ENCODE measurements at places on chromosomes 1 and 21.

GRCh38 chr1:76666499-76666898, 200.8 kb upstream of the ST6GALNAC5 start:
- no peak for DNase-seq

- no peak for DNase-seq
These were observed 1235.0 kb upstream of the ADGRL4 start for GRCh38 chr1:80241566-80241965.

DNA sequence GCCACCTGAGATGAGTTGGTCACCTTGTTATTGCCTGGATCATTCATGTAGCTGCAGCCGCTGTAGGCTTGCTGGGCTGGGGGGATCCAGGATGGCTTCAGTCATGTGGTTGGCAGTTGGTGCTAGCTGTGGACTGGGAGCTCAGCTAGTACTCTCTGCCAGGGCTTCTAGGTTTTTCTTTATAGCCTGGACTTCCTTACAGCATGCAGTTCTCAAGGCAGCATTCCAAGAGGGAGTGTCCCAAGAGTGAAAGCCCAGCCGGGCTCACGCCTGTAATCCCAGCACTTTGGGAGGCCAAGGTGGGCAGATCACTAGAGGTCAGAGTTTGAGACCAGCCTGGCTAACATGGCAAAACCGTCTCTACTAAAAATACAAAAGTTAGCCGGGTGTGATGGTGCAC, 23.7 kb upstream of the ACTL8 start:
- DNase-seq = no peak

DNA sequence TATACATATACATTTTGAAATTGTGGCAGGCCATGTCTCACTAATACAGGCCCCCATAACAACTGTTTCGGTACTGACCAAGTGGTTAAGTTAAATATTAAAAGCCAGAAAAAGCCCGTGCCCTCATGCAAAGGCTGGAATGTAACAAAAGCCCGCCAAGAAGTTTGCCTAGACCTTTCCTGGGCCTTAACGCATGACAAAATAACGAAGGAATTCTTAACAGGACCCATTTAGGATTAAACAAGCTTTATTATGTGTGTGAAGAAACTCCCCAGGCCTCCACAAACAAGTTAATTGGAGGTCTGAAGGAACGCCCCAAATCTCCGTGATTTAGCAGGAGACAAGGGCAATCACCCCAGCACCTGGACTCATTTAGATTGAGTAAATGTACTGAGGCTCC, 42.4 kb downstream of the TNFSF4 start:
- no peak for DNase-seq

GRCh38 chr1:1187938-1188337, 14.3 kb downstream of the TTLL10 start:
- DNase-seq = no peak

DNA sequence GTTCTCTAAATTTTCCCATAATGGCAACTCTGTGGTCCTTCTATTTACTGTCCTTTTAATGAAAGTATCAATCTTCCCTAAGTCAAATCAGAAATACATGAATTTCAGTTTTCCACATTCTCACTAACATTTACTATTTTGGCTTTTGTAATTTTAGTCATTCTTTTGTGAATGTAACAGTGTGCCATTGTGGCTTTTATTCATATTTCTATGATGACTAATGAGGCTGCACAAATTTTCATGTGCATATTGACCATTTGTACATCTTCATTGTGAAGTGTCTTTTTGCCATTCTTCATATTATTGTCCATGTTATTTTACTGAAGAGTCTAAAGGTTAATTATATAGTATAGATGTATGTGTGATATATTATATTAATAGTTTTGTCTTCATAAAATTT, 431.0 kb upstream of the BRINP3 start:
- no peak for DNase-seq

DNA sequence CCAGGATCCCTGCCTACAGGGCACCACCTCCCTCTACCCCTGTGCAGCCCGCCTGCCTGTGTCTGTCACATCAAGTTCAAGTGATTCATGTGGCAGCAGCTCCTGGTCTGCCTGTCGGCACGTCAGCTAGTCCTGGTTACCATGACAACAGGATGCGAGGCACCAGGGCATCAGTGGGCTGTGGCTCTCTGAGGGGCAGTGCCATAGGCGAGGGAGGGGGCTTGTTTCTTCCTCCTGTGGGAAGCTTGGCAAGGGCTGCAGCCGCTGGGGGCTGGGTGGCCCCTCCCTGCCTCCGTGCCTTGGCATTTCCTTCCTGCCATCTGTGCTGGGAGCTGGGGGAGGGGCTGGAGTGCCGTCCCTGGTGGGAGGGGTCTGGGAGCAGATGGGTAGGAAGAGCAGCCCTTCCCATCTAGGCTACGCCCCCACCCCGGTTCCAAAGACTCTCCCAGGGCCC, 43.1 kb downstream of the FOXO6 start:
- DNase-seq = no peak

DNA sequence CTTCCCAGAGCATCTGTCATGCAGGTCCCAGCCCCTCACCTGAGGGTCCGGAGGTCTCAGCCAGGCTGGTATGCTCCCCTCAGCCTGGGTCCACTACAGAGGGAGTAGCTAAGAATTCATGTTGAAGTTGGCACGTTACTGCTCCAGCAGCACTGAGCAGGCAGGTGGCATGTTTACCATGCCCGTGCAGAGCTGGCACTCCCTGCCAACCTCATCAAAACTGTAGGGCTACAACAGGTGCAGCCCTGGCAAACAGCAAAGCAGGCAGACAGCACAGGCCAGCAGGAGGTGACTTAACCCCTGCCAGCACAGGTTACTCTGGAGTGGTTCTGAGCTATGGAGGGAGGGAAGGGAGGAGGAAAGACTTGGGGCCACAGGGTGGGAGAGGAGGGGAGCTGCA, 46.4 kb downstream of the NUAK2 start:
- no peak for DNase-seq

DNA sequence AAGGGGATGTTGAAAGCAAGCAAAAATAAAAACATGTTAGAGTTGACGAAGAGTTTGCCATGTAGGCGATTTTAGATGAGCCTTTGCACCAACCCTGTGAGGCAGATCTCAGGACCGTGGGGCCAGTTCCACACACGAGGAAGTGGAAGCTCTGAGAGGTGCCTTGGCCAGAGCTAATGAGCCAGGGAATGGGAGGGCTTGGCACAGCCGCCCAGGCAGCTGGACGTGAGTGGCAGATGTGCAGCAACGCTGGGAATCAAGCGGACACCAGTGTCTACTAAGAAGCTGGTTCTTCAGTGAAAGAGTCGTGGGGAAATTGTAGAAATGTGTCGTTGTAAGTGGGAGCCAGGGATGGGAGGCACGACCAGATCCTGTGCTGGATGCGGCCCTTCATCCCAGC, 58.9 kb upstream of the COL6A1 start:
- DNase-seq = no peak

DNA sequence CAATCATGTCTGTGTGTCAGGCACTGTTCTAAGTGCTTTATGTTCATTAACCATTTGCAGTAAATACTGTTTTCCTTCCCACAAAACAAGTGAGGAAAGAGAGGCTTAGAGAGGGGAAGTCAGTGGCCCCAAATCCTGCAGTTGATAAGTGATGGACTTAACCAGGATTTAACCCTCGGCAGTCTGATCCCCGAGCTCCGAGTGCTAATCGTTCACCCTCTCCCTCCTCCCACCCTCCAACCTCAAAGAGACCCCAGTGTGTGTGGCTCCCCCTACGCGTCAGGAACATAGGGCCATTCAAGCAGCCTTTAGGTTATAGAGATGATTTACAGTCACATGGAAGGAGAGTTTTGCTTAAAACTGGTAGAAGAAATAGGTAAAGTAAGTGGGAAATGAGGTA, 47.2 kb downstream of the SCCPDH start:
- DNase-seq = no peak

DNA sequence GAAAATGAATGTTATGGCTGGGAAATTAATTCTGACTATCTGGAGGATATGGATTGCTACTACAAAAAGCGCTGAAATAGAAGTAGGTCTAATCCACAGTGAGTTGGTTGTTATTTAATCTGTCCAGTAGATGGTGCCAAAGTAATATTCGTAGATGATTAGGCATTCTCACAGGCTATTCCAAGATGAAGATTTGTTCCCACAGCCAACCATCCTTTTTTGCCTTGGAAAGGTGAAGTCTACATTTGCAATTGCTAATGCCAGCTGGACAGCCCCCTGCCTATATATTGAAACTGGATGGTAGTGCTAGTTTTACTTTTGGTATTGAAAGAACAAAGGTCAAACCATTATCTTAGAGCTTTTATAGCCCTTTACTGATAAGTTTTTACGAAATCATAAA, 43.8 kb downstream of the RBM11 start:
- no peak for DNase-seq

- DNase-seq = no peak
These were observed 20.1 kb upstream of the LRRC8D start for GRCh38 chr1:89800718-89801117.

DNA sequence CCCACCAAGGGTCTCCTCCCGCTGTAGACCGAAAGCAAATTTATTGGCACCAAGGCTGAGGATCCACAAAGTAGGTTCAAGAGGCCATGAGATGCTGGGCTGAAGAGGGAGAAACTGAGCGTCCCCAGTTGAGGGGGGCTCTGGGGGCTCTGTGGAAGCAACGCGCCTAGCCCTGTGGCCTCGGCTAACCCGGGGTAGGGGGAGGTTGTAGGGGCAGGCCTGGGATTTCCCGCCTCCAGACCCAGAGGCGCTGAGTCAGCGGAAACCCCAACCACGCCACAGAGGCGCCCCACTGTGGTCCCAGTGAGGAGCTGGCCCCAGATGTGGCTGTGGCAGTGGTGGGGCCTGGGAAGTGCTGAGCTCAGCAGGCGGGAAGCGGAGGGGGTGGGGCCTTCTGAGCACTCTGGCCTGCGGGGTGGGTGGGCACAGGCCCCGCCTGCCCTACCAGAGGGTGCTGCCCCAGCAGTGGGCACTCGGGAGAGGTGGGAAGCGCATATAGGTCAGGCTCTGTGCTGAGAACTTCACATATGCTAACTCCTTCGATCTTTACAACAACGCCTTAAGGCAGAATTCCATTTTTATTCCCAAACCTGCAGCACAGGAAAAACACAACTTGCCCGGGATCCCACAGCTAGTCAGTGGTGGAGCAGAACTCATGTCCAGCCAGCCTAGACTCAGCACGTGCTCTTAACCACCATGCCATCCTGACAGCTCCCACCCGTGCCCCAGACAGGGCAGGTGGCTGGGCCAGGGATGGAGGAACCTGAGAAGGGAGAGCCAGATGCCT, 1.5 kb upstream of the COL16A1 start:
- peak; percentile 25 for DNase-seq

- DNase-seq = no peak
These were observed 174.8 kb downstream of the PLPP3 start for GRCh38 chr1:56404561-56405030.

GRCh38 chr21:46456750-46457149, 1.9 kb upstream of the DIP2A start:
- DNase-seq = no peak

DNA sequence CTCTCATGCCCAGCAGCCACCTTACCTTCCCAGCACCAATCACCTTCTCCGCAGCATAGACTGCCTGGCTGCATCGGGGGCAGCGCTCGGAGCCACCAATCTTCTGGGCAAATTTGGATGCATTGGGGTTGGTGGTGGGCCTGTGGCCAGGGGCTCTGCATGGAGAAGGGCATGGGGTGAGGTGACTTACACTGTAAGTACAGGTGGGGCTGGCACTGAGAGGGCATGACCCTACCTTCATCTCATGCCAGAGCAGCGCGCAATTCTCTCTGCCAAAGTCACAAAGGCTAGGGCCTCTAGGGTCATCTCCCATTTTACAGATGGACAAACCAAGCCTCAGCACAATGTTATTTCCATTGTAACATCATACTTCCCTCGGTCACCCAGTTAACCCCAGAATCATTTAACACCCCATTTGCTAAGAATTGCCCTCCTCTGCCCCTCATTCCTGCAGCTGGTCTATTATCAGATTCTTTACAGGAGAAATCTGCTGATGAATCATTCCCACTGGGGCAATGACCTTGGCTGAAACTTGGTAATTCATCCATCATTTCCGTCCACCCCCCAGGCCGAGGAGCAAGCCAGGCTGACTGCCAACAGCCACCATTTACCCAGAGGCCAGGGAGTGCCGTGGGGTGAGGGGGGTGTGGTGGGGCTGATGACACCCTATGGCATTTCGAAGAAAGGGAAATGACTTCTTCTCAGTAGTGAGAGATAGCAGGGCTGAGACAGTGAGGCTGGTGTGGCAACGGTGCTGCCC, 17.9 kb downstream of the CSRP1 start:
- DNase-seq = no peak

DNA sequence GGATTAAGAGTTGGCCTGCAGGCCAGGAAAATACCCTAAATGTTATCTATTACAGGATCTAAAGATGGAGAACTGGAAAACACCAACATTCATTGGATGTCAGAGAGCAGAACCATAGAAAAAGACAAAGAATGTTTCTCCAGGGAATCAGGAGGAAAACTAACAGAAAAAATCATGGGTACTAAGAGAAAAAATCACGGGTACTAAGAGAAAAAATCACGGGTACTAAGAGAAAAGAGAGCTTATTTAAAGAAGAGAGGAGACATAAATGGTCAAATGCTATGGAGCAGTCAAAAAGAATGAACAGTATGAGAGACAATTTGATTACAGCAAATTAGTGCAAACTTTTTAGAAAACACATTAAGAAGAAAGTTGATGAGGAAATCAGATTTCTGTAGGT, 73.8 kb upstream of the SERBP1 start:
- no peak for DNase-seq

- DNase-seq = no peak
These were observed 170.6 kb downstream of the RUNX1 start for GRCh38 chr21:34878501-34878900.

DNA sequence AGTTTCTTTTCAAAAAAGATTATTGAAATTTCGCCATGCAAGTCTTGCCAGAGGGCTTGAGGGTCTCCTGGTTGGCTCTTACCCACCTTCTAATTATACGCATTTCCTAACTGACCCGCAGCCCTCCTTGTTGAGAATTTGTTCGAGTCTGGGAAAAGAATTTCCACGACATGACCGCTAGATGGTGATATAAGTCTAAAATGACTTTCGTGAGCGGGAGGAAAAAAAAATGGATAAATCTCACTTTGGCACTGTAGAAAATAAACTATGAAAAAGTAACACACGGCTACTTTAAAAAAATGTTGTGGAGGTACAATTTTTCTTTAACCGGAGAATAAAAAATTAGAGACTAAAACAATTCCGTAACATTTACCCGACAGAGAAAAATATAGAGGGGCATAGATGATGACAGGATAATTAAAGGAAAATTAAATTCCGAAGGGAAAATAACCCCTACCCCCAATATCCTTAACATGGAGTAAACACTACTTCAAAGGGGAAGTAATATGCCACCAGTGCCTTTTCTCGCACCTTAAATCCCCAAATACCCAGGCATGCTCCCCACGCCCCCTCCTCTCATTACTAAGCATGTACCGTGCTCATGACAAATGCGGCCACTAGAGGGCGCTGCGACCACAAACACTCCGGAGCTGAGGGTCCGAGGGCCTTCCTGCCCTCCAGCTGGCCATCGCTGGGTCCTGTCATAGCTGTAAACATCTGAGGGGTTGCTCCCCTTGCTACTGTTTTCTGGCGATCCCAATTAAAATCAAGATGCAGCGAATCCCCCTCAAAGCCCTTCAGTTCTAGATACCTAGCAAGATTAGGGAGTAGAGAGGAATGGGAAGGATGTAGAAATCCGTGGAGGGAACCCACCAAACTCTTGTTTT, 266.9 kb downstream of the ASTN1 start:
- DNase-seq = peak; percentile 25

Measured in activated CD4-positive, alpha-beta T cell treated with anti-CD3 and anti-CD28 coated beads for 24 hours (primary cell).